ENCODE measurements at places on chromosomes 6 and 20.

DNA sequence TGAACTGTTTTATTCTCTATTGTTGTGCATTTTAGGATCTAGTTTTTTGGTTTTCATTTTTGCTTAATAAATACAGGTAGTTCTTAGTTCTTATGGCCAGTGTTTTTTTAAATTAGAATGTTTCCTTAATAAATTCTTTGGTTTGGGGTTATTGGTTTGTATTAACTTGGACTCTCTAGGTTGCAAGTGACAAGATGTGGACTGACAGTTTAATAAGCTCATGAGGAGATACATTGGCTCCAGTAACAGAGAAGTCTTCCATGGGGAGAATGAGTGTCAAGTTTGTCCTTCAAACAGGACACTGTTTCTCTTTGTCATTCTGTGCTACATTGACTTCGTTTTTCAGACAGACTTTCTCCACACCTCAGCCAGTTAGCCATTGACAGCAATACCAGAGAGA lies 39.7 kb downstream of the SNX9 start:
- DNase-seq, result no peak

DNA sequence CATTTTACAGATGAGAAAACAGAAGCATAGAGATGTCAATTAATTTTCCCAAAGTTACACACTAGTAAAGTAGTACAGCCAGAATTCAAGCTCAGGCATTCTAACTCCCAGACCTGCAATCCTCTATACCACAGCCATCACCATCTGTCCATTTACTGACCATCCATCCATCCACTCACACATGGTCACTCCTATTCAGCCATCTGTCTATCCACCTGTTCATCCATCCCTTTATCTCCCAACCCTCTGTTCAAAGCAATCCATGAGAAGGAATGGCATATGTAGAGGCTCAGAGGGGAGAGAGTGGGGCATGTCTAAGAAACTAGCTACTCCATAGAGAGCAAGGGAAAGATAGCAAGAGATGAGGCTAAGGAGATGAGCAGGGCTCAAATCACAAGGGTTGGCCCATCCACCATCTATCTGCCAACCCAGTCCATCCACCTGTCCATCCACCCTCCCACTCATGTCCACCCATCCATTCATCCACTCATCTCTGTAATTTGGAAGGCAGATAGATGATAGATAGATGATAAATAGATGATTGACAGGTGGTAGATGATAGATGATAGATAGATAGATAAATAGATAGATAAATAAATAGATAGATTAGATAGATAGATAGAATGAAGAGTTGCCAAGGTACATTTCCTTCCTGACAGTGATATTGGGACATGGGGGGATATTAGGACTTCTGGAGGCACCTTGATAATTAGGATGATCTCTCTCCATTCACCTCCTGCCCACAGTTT lies 12.2 kb upstream of the C6orf132 start:
- DNase-seq, result no peak

GRCh38 chr6:37492236-37492972 lies 7.3 kb downstream of the CCDC167 start:
- DNase-seq, result no peak

DNA sequence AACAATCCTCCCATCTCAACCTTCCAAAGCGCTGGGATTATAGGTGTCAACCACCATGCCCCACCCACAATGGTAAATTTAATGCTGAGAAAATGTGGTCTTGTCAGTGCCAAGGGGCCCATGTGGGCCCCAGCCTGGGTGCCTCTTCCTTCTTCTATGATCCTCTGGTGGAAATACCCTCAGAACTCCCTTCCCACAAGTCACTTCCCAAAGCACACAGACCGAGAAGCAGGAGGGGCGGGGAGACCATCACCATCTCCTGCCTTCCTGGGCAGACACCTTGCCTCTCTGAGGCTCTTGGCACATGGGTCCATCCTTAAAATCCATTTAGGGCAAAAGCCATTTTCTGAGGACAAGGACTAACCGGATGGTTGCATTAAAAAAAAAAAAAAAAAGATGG lies 59.0 kb downstream of the NOL4L start:
- DNase-seq, result no peak

GRCh38 chr20:19264191-19264590 lies 51.7 kb downstream of the SLC24A3 start:
- no peak for DNase-seq

- no peak for DNase-seq
Observed at GRCh38 chr6:68139130-68139529, 496.0 kb upstream of the ADGRB3 start.

DNA sequence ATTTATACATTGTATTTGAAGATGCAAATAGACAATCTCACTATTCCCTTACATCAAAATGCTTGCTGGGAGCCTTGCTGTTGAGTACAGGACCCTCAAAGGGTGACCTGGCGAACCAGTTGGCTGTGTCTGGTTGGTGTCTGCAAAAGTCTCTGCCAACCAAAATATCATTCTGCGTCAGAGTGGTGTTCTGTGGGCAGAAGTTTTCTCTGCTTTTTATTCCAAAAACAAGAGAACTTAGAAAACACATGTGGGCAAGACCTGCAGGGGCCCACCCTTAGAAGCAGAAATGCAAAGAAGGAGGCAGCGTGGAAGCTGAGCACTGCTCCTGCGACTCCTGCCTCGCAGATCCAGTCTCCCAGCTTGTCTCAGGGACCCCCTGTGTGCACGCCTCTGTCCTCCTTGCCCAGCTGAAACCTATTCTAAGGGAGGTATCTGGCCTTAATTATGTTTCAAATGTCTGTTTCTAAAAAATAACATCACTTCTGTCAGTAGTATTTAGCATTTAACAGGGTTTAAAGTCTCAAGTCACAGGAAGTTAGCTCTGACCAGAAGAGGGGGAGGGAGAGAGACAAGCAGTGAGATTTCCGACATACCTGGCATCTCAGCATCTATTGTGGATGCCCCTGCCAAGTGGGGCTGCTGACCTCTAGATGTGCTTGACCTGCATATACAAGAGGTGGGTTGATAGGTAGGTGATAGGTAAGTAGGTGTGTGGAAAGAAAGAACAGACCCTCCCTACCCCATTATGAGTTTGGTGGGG lies 101.3 kb downstream of the SASH1 start:
- DNase-seq, result no peak

GRCh38 chr6:138253731-138254130 lies 35.4 kb upstream of the PBOV1 start:
- DNase-seq, result no peak

DNA sequence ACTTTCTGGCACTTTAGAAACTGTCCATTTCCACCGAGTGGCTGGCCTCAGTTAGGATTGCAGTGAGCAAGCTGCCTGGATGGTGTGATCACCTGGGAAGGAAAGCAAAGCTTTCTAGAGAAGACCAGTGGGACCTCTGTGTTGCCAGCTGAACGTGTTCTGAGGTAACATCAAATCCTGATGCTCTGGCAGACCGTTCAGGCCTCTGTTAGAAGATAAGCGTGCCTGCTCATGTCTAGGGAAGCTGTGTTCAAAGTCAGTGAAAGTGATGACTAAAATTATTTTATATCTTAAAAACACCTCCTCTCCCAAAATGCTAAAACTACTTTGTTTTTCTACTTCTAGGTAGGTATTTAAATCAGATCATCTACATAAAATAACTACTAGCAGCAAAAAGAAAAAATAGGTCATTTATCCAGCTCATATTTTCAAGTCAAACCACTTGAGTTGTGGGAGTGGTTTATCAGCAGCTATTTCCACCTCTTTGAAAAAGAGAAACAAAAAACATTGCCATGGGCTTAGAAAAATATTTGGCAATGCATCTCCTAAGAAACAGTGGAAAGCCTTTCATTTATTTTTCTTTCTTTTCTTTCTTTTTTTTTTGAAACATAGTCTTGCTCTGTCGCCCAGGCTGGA lies 54.8 kb downstream of the CEP43 start:
- no peak for DNase-seq

- no peak for DNase-seq
Observed at GRCh38 chr6:87574237-87574804, 15.5 kb downstream of the RARS2 start.

DNA sequence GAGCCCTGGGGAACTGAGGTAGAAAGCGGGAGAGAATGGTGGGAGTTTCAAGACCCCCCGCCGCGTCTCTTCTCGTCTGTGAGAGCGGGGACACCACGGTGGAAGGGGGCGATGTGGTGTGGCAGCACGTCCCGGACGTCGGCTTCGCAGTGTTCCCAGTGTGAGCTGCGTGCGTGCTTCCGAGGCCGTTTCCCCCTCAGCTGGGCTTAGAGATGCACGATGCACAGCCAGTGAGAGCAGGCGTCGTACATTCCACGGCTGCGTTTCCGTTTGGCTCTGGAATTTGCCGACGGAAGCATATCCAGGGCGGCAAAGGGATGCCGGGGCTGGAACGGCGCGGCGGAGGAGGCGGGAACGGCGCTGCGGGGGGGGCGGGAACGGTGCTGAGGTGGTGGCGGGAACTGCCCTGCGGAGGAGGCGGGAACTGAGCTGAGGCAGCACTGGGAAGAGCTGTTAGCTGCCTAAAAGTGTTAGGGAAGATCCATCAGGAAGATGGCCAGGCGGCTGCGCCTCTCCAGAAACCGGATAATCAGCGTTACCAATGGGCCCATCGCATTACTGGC lies 37.7 kb downstream of the KIF25 start:
- peak; percentile 86 for DNase-seq

DNA sequence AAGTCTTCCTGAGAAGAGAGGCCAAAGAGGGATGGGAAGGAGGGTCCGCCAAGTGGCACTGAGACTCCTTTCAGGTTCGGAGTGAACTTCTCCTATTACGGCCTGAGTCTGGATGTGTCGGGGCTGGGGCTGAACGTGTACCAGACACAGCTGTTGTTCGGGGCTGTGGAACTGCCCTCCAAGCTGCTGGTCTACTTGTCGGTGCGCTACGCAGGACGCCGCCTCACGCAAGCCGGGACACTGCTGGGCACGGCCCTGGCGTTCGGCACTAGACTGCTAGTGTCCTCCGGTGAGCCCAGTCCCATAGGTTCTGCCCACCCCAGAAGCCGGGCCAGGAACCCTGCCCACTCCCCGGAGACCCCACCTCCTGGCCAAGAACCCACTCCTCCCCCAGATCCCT lies 4.1 kb downstream of the SLC22A7 start:
- peak; percentile 83 for DNase-seq

DNA sequence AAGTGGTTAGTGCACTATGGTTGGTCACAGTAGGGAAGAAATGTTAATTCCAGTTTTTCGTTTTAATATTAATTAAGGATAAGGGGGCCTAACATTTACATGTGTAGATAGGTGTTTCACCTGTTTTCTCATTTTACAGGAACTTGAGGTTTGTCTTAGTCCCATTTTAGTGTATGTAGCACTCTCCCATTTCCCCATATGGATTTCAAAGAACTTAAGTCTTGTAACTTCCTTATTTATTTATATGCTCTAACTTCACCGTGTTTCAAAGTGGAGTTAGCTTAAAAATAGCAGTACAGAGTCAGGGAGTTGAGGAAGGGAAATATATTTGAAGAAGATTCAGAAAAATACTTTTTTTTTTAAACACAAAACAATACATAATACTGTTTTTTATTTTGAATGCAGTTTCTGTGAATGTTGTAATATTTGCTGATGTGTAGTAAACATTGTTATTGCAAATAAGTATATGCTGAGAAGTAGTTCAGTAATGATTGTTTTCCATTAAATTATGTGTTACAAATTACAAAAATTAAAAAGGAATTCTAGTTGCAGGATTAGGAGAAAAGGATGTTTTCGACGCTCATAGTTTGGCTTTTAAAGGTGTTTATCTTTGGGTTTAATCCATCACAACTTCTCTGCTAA lies 3.5 kb downstream of the SCAF8 start:
- no peak for DNase-seq

DNA sequence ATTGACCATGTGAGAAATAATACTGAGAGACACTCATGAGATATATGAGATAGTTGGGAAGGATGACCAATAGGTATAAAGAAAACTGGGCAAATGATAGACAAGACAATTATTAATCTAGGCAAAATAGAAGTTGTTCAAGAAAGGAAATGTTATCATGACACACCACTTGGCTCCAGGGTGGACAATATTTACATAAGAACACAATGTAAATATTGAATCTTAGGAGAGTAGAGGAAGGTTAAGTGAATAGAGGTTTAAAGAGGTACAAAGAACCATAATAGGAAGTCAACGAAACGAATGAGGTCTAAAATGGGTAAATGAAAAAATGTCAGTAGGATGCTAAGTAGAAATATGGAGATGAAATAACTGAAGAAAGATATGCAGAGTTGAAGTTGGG lies 126.5 kb downstream of the MBOAT1 start:
- DNase-seq, result no peak

DNA sequence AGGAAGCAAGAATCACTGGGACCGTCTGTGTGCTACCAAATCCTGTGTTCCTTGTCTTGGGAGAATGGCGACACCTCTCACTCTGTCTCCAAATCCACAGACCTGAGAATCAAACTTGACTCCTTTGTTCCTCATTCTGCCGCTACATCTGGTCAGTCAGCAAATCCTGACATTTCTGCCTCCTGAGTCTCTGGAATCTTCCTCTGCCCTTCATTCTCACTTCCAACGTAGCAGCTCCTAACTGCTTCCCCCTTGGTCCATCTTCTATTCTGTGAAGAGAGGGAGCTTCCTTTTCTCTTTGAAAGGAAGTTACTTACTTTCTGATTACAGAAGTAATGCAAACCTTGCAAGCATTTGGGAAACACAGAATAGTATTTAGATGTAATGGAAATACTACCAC lies 37.7 kb downstream of the SYTL3 start:
- no peak for DNase-seq

DNA sequence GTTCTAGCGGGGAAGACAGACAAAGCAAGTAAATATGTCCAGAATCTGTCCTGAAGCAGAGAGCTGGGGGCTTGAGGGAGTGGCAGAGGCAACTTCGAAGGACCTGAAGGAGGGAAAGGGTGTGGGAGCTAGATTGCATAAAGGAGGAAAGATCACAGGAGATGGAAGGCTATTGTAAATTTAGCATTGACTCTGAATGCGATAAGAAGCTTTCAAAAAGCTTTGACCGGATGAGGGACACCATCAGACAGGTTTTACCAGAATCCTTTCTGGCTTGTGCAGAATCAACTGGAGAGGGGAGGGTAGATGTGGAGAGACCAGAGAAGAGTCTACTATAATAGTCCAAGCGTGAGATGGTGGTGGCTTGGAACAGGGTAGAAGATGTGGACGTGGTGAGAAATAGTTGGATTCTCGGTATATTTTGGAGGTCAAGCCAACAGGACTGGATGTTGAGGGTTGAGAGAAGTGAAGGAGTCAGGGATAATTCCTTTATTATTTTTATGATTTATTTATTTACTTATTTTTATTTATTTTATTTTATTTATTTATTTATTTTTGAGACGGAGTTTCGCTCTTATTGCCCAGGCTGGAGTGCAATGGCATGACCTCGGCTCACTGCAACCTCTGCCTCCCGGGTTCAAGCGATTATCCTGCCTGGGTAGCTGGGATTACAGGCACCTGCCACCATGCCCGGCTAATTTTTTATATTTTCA lies 19.9 kb upstream of the RIPOR3 start:
- no peak for DNase-seq
